NCI-H446 treated with DMSO at 0.1 percent for 48 hours (cell line): ENCODE measurements at places on chromosomes 2 and 18.
A peak's percentile ranks its signal among the peaks of the same experiment; 100 is the strongest.

DNA sequence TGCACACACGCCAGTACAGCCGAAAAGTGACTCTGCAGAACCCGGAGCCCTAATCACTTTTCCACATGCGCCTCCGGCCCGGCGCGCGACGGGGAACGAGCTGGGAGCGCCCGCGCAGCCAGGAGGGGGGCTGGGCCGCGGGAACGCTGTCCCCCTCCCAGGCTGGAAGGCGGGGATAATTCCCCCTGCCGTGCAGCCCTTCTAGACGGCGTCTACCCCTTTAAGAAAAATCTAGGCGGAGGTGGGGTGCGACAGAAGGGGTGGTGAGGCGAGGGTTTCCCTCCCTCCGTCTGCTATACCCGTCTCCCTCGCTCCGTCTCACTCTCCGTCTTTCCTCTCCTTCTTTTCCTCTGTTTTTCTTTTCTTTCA lies 2.4 kb downstream of the CYP26B1 start:
- peak; percentile 39 for DNase-seq

- no peak for DNase-seq
Measured at GRCh38 chr2:85959826-85960225, 71.0 kb upstream of the ST3GAL5 start.

- no peak for DNase-seq
Measured at GRCh38 chr2:112198780-112199179, 56.1 kb downstream of the ZC3H8 start.

DNA sequence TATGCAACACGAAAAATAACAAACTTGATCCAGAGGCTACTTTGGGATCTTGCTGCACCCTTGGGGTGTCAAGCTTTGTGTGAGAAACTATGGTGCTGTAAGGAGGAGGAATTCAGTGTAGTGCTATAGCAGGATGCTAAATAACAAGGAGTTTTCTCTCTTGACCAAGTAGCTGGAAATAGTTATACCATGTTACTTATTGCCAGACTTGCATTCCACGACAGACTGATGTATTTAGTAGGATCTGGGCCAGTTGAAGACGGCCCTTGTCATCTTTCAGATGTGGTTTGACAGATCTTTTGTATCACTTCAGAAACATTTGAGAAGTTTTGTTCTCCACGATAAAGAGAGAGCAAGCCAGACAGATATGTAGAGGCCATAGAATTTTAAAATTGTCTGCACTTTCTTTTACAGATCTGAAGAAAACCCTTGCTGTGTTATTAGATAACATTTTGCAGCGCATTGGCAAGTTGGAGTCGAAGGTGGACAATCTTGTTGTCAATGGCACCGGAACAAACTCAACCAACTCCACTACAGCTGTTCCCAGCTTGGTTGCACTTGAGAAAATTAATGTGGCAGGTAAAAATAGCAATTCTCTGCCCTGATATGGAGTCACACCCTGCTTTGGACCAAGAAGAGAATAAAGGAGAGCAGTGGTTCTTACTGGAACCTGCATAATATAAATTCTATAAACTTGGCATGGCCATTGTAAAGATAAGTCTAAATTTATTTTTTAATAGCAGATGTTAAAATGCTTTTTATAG lies 16.3 kb downstream of the MGAT5 start:
- DNase-seq: no peak

- no peak for DNase-seq
Measured at GRCh38 chr2:203649176-203649814, 57.1 kb upstream of the CD28 start.

- no peak for DNase-seq
Measured at GRCh38 chr2:9375857-9376428, 47.4 kb downstream of the ITGB1BP1 start.

DNA sequence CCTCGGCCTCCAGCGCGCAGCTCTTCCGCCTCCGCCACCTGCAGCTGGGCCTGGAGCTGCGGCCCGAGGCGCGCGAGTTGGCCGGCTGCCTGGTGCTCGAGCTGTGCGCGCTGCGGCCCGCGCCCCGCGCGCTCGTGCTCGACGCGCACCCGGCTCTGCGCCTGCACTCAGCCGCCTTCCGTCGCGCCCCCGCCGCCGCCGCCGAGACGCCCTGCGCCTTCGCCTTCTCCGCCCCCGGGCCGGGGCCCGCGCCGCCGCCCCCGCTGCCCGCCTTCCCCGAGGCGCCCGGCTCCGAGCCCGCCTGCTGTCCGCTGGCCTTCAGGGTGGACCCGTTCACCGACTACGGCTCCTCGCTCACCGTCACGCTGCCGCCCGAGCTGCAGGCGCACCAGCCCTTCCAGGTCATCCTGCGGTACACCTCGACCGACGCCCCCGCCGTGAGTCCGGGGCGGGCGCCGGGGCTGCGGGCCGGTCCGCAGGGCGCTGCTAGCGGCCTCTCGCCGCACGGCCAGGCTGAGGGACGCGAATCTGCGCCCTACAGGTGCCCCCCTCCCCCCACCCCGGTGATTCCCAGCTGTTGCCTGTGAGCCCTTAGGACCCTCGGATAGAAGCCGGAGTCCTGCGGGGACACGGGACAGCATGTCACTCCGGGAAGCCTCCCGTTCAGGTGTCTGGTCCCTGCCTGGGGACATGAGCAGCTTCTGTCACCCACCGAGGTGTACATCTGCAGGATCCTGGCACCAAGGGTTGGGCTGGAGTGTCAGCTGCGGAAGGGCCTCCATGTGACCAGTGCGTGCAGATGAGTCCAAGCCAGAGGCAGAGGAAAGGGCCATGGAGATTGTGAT lies 616 bp downstream of the RNPEPL1 start:
- DNase-seq: peak; percentile 21

DNA sequence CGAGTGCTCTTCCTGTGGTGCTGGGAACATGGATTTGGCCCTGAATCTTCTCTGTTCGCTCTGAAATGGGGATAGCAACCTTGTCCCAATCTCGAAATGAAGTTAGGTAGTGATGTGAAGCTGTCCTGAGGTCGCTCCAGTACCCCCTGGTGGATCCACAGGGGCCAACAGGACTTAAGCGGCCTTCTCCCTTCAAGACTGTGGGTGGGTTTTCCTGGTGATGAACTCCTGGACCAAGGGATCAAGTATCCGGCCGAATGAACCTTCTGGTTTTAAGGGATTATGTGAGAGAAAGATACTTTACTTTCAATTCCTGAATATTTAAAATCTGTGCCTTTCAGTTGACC lies 156.5 kb downstream of the NAPG start:
- no peak for DNase-seq

DNA sequence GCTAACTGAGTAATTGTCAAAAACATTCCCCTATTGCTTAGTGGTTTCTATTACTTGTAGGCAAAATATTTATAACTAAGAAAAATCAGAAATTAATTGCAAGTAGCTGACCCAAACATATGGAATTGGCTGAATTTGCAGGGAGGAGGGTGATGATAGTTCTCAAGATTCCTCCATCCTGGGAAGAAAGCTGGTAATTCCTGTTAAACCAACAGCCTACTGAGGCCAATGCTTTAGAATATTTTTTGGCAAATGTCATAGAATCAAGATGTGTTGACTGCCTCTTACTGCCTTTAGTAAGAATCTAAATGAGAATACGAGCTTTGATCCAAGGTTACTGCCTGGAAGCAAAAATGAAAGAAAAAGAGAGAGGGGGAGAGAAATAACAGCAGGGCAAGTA lies 120.0 kb downstream of the COL6A3 start:
- peak; percentile 28 for DNase-seq

- DNase-seq: peak; percentile 19
Measured at GRCh38 chr2:30661173-30662107, 145.8 kb downstream of the CAPN13 start.

DNA sequence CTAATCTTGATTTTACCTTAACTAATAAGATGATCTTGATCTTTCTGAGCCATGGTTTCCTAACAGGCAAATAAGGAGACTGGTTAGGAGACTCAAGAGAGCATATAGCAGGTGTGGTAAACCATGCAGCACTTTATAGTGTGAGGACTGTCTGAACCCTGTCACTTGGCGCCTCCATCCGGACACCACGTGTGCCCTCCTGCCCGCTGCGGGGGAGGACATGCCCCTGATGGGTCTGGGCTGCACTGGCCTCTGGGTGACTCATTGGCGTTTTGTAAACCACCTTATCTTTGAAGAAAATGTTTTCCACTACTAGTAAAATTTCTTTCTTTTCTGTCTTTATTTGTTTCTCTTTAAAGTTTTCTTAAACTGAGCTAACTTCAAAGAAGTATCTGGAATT lies 131.1 kb downstream of the FMNL2 start:
- no peak for DNase-seq

DNA sequence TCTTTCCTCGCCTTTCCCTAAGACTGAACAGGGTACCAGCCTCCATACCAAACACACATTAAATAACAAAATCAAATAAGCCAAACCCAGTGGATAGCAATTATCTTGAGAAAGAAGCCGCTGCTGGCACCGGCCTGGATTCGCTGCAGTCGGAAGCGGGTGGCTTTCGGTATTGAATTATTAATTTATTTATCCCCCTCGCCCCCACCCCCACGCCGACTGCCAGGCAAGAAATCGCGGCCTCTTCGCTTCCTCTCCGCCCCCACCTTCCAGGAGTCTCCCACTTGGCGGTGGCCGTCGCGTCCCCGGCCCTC lies 370 bp upstream of the ZNF804A start:
- no peak for DNase-seq

DNA sequence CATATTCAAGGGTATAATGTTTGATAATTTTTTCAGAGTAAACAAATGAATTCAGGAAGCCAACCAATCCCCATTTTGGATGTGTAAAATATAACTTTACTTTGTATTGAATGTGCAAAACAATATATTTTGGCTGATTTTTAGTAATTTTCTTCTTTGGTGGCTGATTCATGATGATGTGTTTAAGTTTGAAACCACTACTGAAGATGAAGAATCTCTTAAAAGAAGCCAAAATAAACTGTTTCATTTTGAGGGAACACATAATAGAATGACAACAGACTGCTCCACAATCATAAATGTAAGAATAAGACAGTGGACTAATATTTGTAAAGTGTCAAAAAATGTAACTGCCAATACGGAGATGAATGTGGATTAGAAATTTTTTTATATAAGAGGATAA lies 52.5 kb upstream of the TRIM43 start:
- DNase-seq: no peak

DNA sequence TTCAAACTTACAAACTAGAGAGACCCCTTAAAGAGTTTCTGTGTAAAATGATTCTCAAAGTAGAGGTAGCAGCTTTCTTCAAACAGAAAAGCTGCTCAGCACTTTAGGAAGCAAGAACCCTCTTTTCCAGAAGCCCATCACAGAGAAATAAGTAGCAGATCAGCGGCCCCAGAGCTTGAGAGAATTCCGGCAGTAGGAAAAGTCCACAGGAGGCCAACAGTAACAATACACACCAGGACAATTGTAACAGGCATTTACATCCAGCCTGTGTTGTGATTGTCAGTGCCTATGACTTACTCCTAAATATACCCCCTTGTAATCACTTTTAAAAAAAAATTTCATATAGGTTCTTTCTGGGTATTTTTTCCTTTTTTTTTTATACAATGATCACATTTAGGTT lies 161.4 kb upstream of the ACVR2A start:
- no peak for DNase-seq

- peak; percentile 33 for DNase-seq
Measured at GRCh38 chr2:39141334-39142271, 20.8 kb upstream of the SOS1 start.

DNA sequence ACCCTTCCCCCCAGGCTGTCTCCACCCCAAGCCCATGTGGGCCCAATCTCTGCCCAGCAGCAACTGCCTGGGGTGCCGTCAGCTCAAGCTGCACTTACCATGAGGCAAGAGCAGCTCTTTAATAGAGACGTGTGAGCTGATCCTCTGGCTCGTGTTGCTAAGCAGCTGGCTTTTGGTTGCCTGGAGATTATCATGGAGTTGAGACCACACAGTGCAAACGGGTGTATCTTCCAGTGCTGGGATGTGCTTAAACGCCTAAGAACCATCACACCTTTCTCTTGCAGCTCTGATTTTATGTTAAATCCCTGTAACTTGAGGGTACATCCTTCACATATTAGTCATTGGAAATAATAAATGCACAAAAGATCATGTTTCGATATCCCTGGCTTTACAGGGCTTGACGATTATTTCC lies 271.1 kb downstream of the PRKCE start:
- peak; percentile 24 for DNase-seq

GRCh38 chr2:217444932-217445331 lies 557.9 kb downstream of the TNS1 start:
- no peak for DNase-seq

- peak; percentile 29 for DNase-seq
Measured at GRCh38 chr18:44370861-44371260, 309.8 kb upstream of the SETBP1 start.

DNA sequence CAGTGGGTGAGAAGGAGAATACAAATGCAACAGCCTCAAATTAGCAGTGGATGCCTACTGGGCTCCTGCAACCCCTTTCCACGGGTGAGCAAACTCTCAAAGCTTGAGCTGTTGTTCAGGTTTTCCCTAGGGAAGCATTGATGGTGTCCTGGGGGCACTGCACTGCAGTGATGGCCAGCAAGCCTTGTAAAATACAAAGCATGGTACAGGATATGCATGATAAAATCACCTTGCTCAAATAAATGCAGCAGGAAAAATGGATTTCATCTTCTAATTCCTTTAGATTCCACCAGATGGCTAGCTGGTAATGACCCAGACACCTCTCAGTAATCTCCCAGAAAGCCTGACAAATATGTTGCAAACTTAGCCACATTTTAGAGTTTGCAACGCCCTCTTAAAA lies 698.2 kb downstream of the TRIB2 start:
- no peak for DNase-seq

DNA sequence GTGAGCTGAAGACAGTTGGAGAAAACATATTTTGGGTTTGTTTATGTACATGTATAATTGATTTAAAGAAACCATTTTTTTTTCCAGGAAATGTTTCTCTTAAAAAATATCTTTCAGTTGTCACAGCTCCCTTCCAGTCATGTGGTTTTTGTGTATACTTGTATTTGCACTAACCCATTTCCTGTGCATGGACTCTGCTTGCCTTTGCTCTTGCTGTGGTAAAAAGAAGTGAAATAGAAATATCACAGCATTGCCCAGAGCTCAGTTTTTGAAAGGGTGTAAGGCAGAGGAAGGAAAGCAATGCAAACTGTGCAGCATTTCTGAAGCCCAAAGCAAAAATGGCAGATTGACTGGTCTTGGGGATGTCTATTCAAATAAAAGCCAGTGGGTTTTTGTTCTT lies 10.4 kb upstream of the DOCK10 start:
- no peak for DNase-seq

DNA sequence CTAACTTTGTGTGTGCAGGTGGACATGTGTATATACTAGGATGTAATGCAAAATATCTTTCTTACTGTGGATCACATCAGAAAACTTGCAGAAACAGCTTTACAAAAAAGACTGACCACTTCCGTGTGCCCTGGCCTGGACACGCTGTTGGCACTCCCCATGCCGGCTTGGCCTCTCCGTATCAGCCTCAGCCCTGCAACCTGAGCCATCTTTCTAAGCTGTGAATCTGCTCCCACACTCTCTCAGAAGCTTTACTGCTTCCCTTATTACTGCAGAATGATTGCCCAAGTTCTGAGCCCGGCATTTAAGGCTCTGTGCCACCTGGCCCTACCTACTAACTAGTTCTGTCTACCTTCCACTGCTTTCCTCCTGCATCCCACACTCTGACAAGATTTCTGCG lies 37.8 kb downstream of the MYO7B start:
- no peak for DNase-seq

DNA sequence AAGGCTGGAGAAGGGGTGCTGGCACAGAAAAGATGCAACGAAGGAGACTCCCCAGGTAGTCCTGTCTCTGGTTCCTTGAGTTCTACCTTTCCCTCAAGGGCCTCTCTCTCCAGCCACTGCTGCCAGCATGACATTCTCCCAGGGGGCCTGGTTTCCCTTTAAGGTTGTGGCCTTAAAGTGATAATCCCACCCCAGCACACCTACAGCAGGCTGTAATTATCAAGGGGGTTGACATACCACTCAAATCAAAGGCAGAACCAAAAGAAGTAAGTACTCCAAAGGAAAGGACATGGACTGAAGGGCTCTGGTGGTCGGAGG lies 127.4 kb upstream of the MSH6 start:
- DNase-seq: no peak
